Stimulated activated CD4-positive, alpha-beta T cell treated with anti-CD3 and anti-CD28 coated beads, Interleukin-1b, Interleukin-23, amount 100 ng/mL, for 1 hour (primary cell): ENCODE measurements at places on chromosomes 6 and 20.

- no peak for DNase-seq
Measured at GRCh38 chr20:47552996-47553395, 51.3 kb downstream of the NCOA3 start.

DNA sequence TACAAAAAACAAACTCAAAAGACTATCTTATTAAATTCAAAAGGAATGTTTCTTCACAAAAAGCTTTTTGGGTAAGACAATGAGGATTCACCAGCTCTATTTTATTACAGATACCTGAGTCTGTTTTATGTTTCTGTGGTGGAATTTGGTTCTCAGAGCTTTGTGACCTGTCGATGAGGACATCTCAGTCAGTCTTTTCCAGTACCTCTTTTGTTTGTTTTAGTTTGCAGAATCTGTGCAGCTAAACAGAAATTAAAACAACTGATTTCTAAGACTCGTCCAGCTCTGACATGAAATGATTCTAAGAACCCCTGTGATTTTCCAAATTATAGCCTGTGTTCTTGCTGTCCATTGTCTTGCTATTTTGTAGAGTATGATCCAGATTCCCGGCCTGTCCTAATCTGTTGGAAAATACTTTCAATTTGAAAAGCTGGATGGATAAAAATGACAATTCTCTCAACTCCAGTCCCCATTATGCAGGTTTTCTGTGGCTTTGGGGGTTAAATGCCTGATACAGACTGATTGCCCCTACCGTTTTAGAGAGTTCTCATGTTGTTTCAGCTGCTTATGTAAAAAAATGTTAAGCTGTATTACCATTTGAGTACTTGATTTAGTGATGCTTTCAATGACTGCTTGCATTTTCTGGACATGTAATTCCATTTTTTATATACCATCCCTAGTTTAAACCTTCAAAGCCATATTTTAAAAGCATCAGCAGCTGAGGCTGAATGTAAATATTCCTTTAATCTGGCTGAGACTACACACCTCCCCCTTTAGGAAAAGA lies 94.2 kb upstream of the TAB2 start:
- no peak for DNase-seq

DNA sequence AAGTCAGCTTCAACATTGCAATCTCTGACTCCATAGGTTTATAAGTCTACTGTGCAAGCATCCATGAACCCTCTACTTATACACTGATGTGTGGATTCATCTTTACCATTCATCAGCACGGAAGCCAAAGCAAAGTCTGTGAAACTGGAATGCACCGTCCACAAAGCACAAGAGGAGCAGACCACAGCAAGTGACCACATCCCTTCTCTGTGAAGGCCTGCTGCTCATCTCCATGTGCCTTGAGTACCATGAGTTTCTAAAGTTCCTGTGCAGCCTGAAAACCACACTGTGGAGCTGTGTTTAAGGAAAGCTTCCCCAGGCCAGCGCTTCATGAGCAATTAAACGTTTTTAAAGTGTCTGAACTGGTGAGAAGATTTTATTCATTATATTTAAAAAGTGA lies 20.0 kb downstream of the GABRR1 start:
- DNase-seq, result no peak

DNA sequence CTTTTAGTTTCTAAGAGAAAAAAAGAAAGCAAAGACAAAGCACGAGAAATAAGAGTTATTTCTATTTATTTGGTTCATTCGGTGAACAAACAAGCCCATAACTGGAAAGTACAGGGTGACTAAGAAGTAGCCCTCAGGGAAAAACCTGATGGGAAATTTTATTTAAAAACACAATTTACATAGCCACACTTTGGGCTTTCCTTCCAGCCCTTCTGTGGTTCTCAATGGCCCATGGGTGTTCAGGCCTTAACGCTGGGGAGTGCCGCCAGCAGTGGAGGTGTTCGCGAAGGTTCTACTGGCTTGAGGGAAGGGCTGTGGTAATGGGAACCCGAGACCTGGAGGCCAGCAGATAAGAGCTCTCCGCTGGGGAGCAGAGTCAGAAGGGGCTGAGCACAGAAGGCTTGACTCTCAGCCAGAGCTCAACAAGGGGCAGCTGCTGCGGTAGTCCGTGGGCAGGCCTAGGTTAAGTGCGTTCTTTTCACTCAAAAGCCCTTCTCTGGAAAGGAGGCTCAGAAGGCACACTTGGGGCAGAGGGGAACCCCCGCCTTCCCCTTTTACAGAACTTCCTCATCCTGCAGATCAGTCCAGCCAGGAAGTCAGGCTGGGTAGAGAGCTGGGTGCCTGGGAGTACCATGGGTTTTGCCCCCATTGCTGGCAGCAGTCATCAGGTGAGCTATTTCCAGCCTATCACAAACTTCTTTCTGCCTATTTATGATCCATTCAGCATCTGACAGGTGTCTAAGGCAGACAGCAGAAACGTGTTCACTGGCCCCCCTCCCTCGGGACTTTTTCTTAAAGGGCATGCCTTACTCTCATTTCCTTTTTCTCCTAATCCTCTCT lies 8.8 kb upstream of the CD83 start:
- no peak for DNase-seq

DNA sequence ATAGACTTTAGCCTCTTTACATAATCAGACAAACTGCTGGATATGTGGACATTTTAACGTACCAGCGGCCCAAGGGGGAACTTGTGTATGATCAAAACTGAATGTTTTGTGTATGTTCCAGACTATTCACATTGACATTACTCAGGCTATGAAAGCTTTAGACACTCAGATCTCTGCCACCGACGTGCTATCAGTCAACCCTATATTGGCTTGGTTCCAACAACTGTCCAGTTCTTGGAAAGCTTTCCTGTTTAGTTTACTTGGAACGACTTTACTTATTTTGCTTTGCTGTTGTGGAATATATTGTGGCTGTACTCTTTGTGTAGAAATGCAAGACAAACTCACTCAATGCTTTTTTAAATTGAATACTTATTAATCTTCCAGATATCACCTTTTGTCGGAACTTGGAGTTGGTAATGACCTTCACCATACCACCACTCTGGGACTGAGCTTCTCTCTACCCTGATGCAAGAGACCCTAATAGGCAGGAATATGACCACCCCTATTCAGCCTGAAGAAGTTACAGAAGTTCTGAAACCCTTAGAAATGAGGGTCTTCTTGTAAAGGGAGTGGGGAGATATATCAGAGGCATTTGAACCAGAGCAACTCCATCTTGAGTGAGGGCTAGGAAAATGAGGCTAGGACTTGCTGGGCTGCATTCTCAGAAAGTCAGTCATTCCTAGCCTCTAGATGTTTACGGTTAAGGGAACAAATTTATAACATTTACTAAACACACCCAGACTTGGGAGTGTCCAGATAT lies 49.0 kb upstream of the PAX1 start:
- DNase-seq, result no peak

GRCh38 chr20:25220810-25221591 lies 25.5 kb downstream of the ENTPD6 start:
- no peak for DNase-seq

DNA sequence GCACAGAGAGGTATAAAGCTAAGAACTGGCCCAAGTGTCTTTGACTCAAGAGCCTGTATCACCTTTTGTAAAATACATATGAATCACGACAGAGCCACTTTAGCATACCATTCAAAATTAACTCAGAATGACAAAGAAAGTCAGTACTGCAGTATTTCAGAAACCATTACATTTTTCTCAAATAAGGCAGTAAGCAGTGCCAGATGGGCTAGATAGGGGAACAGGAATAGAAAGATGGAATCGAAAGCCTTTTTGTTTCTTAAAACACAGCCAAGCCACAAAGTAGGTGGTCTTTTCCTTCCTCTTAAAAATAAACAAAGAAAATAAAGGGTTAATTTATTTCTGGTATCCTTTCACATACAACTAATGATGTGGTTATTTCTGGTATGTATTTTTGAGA lies 10.3 kb downstream of the CLDN20 start:
- DNase-seq, result no peak

DNA sequence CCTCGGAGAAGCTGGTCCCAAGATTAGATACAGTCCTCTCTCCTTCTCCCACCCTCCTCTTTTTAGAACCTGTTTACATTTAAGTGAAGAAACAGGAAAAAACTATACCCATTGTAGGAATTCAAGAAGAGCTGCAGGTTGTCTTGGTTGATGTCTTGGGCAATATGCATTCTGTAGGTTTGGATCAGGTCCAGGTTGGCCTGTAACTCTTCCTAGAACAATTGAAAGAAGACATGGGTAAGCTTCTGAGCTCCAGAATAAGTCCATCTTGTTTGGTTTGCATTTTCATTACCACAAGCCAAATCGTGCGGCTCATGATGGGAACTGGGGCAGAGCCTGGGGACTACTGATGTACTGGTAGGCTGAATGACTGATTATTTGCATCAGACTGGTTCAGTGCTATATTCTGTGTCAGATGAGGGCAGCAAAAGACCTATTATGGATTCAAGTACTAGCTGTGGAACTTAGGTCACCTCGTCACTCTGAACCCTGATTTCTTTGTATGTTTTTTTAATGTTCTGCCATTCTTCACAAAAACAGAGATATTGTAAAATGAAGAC lies 20.3 kb upstream of the SLA2 start:
- no peak for DNase-seq

DNA sequence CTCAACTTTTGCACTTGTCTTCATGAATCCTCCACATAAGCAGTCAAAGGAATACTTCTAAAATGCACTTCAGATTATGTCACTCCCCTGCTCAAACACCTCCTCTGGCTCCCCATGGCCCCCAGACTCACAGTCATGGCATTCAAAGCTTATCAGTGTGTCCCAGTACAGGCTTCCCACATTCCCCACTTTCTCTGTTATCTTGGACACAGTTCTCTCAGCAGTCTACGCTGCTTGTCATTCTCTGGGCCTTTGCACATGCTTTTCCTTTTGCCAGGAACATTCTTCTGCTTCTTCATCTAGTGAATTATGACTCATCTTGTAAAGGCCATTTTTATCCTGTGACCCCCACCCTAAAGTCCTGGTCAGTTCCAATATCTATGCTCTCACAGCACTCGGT lies 31.8 kb downstream of the SLC13A3 start:
- DNase-seq, result no peak

- DNase-seq, result no peak
Measured at GRCh38 chr6:31617010-31617409, 2.0 kb downstream of the AIF1 start.

DNA sequence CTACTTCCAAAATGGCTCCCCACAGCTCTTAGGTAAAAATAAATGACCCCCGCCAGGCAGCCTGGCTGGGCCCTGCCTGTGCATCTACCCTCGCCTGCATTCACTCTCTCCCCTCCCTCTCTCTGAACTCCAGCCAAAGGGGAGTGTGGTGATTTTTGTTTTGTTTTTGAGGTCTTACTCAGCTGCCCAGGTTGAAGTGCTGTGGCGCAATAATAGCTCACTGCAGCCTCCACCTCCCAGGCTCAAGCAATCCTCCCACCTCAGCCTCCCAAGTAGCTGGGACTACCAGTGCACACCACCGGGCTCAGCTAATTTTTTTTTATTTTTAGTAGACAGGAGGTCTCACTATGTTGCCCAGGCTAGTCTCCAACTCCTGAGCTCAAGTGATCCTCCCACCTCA lies 15.8 kb downstream of the NFATC2 start:
- DNase-seq, result no peak
